Thyroid gland (tissue), 4 donors: ENCODE measurements at places on chromosomes 12 and 14. TPM values are rescaled to one million over a fixed set of nuclear protein-coding genes. Genes with fewer than 3 reads are reported as not detected.

FRS2 gene
- total RNA-seq: 65.0 TPM

- no peak for DNase-seq
Measured at GRCh38 chr12:48972952-48973483, 1.5 kb upstream of the WNT10B start.

ARHGEF25 gene
- 4.1 TPM for total RNA-seq

- DNase-seq: no peak
Measured at GRCh38 chr12:29796823-29797263, 13.1 kb upstream of the TMTC1 start.

TMTC1 gene
- 17.2 TPM for total RNA-seq

DNA sequence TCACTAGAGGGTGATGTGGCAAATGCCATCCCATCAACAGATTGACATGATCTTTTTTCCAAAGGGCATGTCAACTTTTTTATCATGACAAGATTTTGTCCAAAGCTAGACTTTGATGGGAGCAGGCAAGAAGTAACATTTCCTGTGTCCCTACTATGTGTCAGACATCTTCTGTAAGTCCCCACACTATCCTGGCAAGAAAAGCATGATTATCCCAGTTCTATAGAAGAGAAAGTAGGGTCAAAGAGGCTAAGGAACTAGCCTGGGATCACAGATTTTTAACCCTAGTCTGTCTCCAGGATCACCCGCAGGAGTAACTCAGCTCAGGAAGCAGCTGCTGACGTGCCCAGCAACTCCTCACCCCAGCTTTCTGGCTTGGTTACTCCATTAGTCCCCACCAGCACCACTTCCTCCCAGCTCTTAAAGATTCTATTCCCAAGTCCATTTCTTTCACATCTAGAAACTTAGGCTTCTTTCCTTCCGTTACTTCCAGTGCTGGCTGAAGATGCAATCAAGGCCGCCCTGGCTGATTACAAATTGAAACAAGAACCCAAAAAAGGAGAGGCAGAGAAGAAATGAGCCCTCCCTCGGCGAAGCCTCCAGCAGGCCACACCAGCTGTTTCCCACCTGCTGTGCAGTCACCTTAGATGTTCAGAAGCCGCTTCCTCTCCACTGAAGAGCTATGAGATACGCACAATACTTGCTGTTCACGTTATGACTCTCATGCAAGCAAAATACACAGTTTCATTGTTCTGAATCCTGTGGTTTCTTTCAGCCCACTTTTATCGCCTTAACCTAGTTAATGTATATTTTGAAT is 6.2 kb downstream of the ISCU start:
- no peak for DNase-seq

PTPRO gene
- total RNA-seq: 0.22 TPM
